ENCODE measurements at places on chromosomes 11 and 22. TPM values are rescaled to one million over a fixed set of nuclear protein-coding genes. Genes with fewer than 3 reads are reported as not detected.

DNA sequence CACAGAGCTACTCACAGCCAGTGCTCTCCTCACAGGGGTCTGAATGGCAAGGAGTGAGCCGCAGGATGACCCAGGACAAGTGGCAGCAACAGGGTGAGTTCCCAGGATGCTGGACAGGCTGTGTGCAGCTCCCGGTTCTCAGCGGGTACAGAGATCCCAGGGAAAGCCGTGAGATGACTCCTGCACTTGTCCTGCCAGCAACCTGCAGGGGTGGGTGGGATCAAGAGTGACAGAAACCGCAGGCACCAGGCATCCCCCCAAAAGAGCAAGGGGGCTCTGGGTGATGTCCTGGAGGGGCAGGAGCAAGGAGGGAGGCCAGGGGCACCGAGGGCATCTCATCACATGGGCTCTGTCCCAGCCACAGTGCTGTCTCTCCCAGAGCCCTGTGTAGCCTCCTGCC is 15.9 kb upstream of the PRODH start:
- no peak for DNase-seq

DNA sequence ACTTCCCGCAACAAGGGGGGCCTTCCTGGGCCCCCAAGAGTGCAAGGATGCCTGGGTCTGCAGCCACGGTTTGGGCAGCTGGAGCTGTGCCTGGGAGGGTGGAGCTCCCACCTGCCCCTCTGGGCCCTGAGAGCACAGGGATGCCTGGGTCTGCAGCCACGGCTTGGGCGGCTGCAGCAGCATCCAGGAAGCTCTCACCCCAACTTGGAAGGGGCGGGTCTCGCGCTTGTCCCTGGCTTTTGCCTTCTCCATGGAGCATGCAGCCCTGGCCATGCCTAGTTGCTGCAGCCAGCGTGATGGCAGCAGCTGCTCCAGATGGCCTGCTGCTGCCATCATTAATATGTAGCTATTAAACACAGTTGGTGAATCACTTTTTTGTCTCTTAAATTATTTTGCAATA is 35.4 kb downstream of the NAGA start:
- no peak for DNase-seq

GRCh38 chr11:129950101-129951091 is 52.2 kb downstream of the PRDM10 start:
- no peak for DNase-seq

GRCh38 chr11:65432100-65432650 is 9.6 kb downstream of the NEAT1 start:
- DNase-seq: no peak

- no peak for DNase-seq
These were observed 1388.1 kb downstream of the FAM181B start for GRCh38 chr11:81345609-81346008.

- DNase-seq: no peak
These were observed 233.3 kb downstream of the CEP164 start for GRCh38 chr11:117560780-117561530.

- no peak for DNase-seq
These were observed 16.8 kb downstream of the TRMU start for GRCh38 chr22:46352276-46352675.

DNA sequence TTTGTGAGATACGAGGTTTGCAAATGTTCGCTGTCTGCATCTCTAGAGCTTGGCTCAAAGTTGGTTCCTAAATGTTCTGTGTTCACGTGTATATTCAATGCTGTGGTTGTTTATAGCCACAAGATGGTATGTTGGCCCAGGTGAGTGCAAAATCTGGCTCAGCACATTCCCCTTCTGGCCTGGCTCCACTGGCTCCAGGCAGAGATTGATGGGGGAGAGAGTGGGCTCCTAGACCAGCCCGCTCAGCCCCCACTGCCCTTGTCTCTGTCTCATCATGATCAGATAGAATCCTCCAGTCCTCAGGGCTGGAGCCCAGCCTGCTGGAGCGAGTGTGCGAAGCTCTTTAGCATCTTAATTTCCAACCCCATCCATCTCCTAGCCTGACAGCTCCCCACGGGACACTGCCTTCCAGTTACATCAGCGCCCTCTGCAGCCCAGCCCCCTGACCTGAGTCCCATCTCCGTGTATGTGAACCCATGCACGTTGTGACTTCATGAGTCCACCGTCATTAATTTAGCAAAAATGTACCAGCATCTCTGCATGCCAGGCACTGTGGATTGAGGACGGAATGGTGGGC is 2.0 kb downstream of the P2RX3 start:
- peak; percentile 29 for DNase-seq

GRCh38 chr11:70415642-70416395 is 17.5 kb downstream of the CTTN start:
- DNase-seq: peak; percentile 26

- no peak for DNase-seq
These were observed 65.1 kb upstream of the PITPNB start for GRCh38 chr22:27984001-27984695.

- DNase-seq: no peak
These were observed 56.0 kb upstream of the PARVA start for GRCh38 chr11:12321217-12321937.

DNA sequence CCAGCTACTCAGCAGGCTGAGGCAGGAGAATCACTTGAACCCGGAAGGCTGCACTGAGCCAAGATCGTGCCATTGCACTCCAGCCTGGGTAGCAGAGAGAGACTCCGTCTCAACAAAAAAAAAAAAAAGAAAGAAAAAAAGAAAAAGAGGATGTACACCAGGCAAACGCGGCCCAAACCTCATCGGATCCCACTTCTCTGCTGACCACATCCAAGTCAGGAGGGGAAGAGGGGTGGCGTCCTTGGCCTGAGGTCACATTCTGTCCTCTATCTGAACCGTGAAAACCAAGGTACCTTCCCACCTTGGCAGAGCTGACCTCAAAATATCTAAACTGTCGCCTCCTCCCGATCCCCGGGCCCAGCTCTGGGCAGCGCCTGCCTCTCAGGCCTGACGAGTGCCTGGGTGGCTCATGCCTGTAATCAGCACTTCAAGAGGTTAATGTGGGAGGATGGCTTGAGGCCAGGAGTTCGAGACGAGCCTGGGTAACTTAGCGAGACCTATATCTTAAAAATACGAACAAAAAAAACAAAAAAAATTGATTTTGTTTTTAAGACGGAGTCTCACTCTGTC is 25.1 kb downstream of the RGL4 start:
- no peak for DNase-seq

- no peak for DNase-seq
These were observed 37.4 kb downstream of the LARGE2 start for GRCh38 chr11:45959851-45960250.

Gene PPP1CA
- total RNA-seq: 204 TPM

Gene KBTBD4
- 13.8 TPM for total RNA-seq

Gene PRODH
- total RNA-seq: 0.12 TPM

Gene PATE2
- not detected for total RNA-seq

Gene MIAT
- total RNA-seq: 51.9 TPM

Gene FGF4
- not detected for total RNA-seq

Measured in activated naive CD4-positive, alpha-beta T cell treated with anti-CD3 and anti-CD28 coated beads for 36 hours (primary cell).